ENCODE measurements at places on chromosomes 16 and 17.

DNA sequence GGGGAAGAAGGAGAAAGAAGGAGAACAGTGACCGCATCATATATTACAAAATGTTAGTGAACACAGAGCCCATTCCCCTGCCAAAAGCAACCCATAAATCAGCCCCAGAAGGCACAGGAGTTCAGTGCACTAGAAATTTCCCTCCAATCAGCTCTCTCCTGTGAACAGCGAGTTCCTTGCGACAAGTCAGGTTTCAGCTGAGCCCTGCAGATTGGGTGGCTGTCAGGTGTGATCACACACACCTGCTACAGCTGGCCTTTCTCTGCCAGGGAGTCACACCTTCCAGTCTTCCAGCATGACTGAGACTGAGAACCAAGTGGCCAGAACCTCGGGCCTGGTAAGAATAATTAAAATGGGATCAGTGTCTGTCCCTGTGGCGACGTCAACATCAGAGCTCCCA is 60.2 kb downstream of the SHISA9 start:
- DNase-seq, result no peak

DNA sequence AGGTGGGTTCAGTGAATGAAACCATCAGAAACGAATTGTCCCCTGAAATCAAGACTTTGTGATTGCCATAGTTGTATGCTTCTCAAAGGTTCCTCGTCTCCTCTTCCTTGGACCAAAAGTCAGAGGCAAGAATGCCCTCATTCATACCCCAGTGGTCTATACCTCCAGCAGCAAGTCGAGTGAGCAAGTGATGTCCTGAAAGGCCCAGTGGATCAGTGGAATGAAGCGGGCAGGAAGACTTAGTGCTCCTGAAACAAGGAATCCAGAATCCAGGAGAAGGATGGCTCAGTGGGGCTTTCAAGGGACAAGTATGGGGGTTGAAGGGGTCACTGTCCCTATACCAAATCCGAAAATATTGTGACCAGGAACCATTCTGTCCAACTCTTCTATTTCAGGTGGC is 5.3 kb upstream of the ERBB2 start:
- DNase-seq, result no peak

DNA sequence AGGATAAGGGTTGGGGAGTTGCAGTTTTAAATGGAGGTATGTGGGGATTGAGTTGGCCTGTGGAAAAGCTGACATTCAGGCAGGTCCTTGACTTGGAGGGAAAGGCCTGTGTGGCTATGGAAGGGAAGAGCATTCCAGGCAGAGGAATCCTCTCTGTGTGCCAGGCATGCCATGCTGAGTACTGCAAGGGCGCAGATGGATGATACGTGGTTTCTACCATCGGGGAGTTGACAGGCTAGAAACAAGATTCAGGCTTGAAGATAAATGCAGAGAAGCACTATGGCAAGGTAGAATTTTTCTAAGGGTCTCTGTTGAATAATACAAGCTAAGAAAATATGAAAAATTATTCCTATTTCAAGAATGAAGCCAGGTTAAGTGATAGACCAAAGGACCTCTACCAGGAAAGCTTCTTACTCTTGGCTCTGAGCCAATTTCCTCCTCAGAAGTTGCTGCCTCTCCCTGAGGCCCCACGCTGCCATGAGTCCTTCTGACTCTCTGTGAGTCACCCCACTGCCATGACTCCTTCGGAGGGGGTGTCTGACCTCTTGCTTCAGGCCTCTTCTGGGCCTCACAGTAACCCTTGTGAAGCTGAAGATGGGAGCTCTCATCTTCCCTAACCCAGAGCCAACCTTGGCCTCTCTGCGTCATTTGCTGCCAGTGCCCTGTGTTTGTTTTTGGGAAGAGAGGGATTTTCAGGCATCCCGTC is 75.8 kb downstream of the WNT3 start:
- peak; percentile 21 for DNase-seq

DNA sequence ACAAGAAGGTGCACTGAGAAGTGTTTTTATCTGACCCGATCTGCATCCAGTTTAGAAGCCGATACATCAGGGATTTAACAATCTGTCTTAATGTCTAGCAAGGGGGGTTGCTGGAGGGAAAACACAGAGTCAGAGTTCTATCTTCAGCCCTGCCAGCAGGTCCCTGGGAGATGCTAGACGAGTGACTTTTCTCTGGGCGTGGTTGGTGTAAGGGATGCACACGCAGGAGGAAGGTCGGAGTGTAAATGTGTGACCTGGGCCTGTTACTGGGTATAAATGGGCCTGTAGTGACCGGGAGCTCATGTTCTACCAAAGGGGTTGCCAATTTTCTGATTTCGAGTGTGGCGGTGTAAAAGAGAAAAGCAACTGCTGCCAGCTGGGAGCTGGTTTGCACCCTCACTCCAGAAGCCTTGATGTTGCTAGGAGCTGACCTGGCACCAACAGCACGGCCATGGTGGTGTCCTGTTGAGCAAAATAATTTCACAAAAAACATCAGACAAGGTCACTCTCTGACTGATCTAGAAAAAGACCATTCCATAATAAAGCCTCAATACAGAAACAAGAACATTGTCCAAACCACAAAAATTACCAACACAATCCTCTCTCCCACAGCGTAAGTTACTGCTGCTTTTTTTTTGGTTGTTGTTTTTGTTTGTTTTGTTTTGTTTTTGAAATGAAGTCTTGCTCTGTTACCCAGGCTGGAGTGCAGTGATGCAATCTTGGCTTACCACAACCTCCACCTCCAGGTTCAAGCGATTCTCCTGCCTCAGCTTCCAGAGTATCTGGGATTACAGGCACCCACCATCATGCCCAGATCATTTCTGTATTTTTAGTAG is 1.3 kb upstream of the KCTD13 start:
- DNase-seq, result peak; percentile 66

DNA sequence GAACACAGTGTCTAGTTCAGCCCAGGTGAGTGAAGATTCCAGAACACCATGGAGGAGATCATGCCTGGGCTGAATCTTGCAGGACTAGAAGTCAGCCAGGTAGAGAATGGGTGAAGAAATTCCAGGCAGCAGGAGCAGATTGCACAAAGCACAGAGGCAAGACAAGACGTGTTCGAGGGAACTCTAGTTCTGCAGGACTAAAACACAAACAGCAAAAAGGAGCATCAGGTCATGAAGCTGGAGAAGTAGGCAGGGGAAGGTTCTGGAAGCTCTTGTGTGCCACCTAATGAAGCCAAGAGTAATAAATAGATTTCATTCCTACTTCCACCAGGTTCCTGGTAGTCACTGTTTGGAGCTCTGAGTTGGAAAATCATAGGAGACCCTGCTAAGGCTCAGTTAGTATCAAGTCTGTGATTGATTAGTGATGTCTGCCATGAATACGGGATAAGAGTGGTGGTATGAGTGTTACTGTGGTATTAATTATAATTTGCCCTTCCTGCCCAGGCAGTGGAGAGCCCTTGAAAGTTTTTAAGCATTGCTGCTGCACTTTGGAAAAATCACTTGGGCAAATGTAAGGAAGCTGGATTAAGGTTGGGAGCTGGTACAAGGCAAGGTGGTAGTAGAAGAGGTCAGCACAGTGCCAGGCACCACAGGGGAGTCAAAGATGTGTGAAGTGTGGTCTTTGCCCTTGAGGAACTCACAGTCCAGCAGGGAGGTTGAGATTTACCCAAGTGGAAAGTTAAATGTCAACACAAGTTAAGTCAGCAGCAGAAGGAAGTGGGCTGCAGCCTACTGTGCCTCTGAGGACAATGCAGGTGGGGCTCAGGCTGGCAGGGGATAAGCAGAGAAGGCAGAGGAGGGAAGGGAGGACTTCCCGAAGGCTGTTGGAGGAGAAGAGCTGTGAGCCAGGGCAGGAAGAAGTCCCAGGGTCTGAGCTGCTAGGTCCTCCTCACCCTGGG is 13.5 kb upstream of the FOXN1 start:
- DNase-seq, result no peak

GRCh38 chr17:80455336-80455710 is 21.1 kb downstream of the NPTX1 start:
- DNase-seq, result peak; percentile 77

- DNase-seq, result no peak
Measured at GRCh38 chr16:81600275-81600674, 155.7 kb downstream of the CMIP start.

GRCh38 chr17:30344283-30345088 is 10.6 kb upstream of the TMIGD1 start:
- peak; percentile 91 for DNase-seq

DNA sequence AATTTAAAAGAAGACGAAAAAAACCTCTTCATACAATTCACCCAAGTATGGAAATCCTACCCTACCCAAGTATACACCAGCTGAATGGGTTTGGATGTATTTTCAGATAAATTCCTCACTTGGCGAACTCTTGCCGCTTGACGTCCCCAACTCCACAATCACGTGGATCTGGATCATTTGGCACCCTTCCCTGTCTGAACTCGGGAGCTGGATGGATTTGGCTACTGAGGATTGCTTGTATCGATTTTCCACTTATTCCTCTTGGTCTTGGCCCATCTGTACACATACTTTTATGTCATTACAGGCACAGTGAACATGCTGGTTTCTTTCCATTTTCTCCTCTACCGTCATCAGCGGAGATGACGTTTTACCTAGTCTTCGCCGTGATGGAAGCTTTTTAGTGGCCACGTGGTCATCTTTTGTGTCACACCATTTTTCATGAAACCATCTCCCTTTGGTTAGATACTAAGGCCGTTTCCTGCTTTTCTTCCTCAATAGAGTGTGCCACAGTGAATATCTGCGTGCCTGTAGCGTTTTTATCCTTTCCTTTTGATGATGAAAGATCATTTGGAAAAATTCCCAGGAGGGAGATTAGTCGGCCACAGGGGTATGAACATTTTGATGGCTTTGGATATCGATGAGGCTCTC is 47.1 kb downstream of the CMIP start:
- DNase-seq, result no peak

Data from NCI-H146 (cell line).